Right lung (tissue), 10 donors: ENCODE measurements at places on chromosomes 6 and 20. TPM values are rescaled to one million over a fixed set of nuclear protein-coding genes. Genes with fewer than 3 reads are reported as not detected.

DNA sequence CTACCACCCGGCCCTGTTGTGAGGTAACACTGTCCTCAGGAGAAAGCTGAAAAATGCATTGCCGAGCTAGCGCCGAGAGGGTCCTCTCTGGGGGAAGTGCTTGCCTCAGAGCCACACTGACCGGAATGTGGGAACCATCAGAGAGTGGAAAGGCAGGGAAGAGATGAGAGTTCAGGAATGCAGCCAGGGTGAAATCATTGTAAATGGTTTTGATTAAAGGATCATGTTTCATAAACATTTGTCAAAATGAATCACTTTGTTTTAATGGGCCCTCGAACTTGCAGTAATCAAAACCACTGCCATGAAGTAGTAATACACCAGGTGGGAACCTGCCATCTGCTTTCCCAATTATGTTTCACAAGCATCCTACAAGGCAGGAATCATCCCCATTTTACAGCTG, 16.9 kb upstream of the IL17F start:
- DNase-seq: no peak

DNA sequence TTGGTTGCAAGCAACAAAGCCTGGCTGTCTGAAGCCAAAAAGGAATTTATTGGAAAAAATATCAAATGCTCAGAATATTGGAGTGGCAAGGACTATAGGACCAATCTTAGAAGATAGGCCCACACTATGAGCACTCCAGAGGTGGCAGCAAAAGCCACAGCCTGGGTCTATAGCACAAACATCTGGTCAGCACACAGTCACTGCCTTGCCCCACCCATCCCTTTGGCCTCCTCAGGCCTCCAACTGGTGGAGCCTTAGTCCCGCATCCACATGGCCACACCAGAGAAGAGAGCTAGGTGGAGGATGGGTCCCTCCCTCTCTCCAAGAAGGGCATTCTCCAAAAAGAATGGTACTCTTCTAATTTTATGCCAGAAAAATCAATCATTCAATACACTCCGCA, 14.0 kb downstream of the NUDT3 start:
- no peak for DNase-seq

Gene FNDC11
- 0.79 TPM for polyA plus RNA-seq

Gene TBC1D32
- 23.3 TPM for polyA plus RNA-seq

- no peak for DNase-seq
Observed at GRCh38 chr6:83970582-83970981, 63.0 kb upstream of the MRAP2 start.

- no peak for DNase-seq
Observed at GRCh38 chr20:4369798-4370124, 351.9 kb upstream of the PRND start.

- DNase-seq: peak; percentile 63
Observed at GRCh38 chr20:50635676-50636600, 55.4 kb downstream of the RIPOR3 start.

DNA sequence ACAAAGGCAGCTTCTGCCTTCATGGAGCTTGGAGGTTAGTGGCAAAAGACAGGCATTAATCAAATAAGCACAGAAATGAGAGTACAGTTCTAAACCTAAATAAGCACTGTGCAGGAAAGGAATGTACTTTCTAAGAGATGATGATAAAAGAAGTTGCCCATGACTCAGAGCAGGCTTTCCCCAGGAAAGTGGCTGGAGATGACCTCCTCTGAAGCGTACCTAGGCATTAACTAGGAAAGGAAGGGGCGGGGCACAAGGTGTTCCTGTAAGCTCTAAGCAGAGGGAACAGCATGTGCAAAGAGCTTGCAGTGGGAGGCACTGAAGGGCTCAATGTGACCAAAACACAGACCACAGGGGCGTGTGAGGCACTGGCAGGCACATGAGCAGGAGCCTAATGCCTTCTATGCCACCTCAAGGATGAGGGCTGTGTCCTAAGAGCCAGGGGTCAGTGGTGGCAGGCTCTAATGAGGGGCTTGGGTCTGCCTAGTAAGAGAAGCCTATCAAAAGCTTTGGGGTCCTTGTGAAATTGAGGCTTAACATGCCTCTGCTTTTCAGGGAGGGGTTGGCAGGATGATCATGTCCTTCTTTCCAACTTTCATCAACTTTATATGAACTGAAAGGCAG, 4.9 kb downstream of the SSTR4 start:
- no peak for DNase-seq

GRCh38 chr20:45229264-45230056, 8.3 kb downstream of the SEMG2 start:
- no peak for DNase-seq

Gene GSTA1
- polyA plus RNA-seq: 5.0 TPM

DNA sequence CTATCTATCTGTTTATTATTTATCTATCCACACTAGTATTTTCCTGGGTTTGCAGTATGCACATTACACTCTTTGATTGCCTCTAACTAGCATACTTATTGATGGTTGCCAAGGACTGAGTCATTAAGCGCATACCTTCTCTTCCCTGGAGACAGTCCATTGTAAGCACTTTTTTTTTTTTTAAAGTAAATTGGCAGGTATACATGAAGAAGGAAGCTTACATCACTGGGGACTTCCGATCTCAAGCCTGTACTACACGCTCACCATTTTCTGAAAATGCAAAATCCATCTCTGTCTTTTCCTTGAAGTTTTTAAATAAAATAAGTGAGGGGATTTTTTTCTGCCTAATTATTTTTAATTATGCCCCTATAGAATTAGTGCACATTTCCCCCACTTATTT, 63.5 kb downstream of the HMGN3 start:
- no peak for DNase-seq

- no peak for DNase-seq
Observed at GRCh38 chr20:17644451-17644850, 37.6 kb downstream of the RRBP1 start.

GRCh38 chr6:133814797-133815196, 74.1 kb upstream of the TCF21 start:
- DNase-seq: no peak

GRCh38 chr20:12682613-12683012, 326.2 kb upstream of the SPTLC3 start:
- no peak for DNase-seq

GRCh38 chr6:149317644-149318571, at the start of gene TAB2:
Gene TAB2 (plus strand): TSS chr6:149317712. CDS start chr6:149369998, 52,286 bp downstream.
- peak; percentile 66 for DNase-seq

Gene OR2H2
- 0.20 TPM for polyA plus RNA-seq
